ENCODE measurements at places on chromosomes 2 and 18. TPM values are rescaled to one million over a fixed set of nuclear protein-coding genes. Genes with fewer than 3 reads are reported as not detected.

L3MBTL4 gene
- polyA plus RNA-seq, result 0.77 TPM

FER1L5 gene
- 0.18 TPM for polyA plus RNA-seq

PCARE gene
- not detected for polyA plus RNA-seq

GPR35 gene
- 0.21 TPM for polyA plus RNA-seq

HJURP gene
- polyA plus RNA-seq, result 49.4 TPM

NLRC4 gene
- 0.38 TPM for polyA plus RNA-seq

TRIB2 gene
- polyA plus RNA-seq, result 34.9 TPM

PSD4 gene
- 0.06 TPM for polyA plus RNA-seq

ALPP gene
- not detected for polyA plus RNA-seq

CXCR1 gene
- polyA plus RNA-seq, result not detected

FEV gene
- polyA plus RNA-seq, result not detected

AGXT gene
- not detected for polyA plus RNA-seq

SERPINB11 gene
- not detected for polyA plus RNA-seq

OTOF gene
- 0.23 TPM for polyA plus RNA-seq

SNRPD1 gene
- polyA plus RNA-seq, result 700 TPM

KIAA2012 gene
- 0.07 TPM for polyA plus RNA-seq

C1QL2 gene
- 0.87 TPM for polyA plus RNA-seq

CCDC74B gene
- 15.1 TPM for polyA plus RNA-seq

SPR gene
- 9.5 TPM for polyA plus RNA-seq

HPCAL1 gene
- polyA plus RNA-seq, result 9.7 TPM

LGALSL gene
- 19.0 TPM for polyA plus RNA-seq

DOCK10 gene
- 1.0 TPM for polyA plus RNA-seq
